ENCODE measurements at places on chromosomes 5 and 9.

GRCh38 chr9:137873408-137873807 lies 4.2 kb upstream of the CACNA1B start:
- DNase-seq = no peak

- DNase-seq = no peak
Observed at GRCh38 chr5:124825250-124825982, 79.0 kb upstream of the ZNF608 start.

DNA sequence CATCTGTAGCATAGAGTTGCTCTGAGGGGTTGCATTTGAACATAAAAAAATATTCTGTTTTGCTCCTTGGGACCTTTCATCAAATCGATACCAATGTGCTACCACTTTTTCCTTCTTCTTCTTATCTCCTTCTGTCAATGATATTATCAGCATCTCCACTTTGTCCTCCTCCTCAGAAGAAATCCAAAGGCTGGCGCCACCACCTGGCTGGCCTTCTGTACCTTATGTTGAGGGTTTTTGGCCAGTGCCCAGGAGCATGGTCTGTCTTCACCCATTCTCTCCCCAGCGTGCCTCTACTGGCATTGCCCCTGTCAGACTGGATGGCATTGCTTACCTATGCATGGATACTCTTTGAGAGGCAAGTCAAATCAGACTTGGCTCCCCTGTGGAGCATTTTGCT lies 167.2 kb downstream of the CFAP90 start:
- DNase-seq = no peak

GRCh38 chr5:87899208-87899661 lies 369.4 kb downstream of the TMEM161B start:
- peak; percentile 76 for DNase-seq

GRCh38 chr5:135208555-135208902 lies 174.5 kb upstream of the PITX1 start:
- no peak for DNase-seq

- DNase-seq = no peak
Observed at GRCh38 chr5:144048259-144048856, 122.1 kb downstream of the YIPF5 start.

DNA sequence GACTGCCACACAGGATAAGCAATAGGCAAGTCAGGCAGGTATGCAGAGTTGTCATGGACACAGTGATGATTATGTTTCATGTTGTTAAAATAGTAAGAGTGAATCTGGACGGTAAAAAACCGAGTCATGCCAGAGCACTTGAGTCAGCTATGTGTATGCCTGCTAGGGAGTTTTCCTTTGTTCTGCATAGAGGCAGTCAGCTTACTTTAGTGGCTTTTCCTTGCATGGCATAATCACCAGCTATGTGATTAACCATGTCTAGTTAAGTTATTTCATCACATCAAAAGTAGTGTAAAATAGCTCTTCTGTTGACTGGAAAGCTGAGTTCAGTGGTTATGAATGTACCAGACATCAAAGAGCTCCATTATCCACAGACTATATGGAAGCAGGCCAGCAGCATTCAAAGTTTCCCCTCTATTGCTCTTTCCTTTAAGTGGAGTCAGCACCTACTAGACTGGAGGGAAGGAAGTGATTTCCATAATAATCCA lies 989.8 kb downstream of the TLE1 start:
- DNase-seq = peak; percentile 21

GRCh38 chr9:106104887-106105286 lies 410.5 kb downstream of the TMEM38B start:
- DNase-seq = no peak

DNA sequence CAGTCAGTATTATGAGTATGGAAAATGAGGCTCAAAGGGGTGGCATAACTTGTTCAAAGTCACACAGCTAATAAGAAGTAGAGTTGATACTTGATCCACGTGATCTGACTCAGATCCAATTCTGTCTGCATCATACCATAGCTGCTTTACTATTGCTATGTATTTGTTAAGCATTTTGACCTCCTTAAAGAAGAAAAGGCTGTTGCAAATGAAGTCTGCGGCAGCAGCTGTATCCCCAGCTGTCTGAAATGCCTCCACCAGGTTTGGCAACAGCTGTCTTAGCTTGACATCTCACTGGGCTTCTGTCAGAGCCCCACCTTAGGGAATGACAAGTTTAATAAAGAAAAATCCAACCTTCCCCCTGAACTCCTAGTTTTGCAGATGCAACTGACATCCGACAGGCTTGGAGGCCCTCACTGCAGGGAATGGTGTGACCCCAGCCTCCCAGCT lies 75.6 kb upstream of the SLC44A1 start:
- peak; percentile 15 for DNase-seq

DNA sequence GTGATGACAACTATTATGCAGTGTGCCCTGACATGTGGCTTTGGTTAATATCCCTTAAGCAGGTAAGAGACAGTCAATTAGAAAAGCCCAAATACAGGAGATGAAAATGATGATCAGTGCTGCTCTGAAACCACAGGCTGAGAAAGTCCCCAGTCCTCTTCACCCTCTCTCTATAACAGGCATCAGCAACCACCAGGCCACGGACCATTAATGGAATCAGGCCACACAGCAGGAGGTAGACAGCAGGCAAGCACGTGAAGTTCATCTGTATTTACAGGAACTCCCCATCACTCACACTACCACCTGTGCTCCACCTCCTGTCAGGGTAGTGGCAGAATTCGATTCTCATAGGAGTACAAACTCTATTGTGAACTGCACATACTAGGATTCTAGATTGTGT lies 591.6 kb upstream of the CYLC2 start:
- DNase-seq = no peak

DNA sequence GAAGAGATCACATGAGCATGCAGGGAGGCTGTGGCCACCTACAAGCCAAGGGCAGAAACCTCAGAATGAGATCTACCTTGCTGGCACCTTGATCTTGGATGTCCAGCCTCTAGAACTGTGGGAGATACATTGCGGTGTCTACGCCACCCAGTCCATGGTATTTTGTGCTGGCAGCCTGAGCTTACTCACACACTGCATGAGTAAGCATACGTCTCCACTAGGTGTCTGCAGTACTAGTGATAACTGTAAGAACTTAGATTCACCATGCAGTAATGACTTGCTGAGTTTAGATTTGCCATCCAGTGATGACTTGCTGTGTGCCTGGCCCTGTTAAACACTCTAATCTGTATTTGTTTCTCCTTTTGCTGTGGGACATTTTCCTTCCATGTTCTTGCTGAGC lies 417.7 kb downstream of the GADD45G start:
- DNase-seq = no peak

- no peak for DNase-seq
Observed at GRCh38 chr5:109852371-109853155, 162.8 kb downstream of the MAN2A1 start.

DNA sequence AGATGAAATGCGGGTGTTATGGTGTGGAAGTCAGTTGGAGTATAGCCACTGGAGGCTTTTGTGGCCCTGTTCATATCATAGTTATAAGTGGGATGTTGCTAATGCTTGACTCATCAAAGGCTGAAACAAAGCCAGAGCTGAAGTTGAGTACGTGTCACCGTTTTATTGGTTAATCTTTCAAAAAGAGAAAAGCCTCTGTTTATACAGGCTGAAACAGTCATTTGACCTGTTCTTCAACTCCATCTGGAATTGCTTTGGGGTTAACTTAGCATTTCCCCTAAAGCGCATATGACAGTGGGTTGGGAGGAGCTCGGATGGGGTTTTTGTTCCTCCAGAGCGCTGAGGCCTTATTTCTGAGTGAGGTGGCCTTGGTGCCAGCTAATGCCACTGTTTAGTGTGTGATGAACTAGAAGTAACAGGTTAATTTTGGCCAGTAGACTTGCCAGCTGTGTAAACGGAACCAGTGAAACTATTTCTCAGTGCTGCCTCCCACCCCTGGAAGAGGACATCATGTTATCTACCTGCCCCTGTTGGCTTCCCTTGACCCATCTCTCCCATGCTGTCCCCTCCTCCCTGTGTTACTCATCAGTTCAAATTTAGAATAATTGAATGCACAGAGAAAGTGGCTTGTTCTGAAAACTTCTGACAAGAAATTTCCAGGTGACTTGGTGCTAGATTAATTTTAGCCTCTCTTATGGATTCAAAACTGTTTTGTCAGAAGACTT lies 34.2 kb downstream of the MTAP start:
- DNase-seq = no peak

DNA sequence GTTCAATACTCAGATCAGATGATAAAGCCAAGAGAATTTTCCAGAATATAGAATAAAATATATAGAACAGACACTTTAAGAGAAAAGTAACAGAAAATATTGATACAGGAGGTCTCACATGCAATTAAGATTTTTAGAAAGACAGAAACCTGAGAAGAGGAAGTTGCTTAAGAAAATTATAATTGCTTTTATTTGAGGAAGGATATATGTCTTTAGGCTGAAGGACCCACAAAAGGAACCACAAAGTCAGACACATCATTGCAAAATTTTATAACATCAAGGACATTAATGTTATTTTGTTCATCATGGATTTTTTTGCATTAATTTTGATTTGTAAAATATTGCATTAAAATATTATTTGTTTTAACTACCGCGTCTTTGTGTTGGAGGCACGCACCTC lies 141.5 kb downstream of the FSTL4 start:
- no peak for DNase-seq

DNA sequence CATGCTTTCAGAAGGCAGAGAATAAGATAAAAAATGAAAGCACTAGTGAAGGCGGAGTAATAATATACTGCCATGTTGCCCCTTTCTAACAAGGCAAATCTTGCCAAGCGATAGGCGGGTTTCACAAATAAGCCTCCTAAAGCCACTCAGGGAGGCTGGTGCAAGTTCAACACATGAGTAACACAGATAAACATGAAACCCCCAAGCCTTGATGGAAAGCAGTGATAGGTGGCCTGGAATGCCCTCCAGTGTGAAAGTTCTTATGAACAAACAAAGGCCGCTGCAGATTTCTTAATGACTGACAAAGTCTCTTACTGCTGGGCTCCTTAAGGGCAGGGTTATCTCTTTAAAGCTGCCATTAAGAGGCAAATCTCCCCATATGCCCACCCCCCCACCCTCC lies 154.7 kb downstream of the ZDHHC21 start:
- no peak for DNase-seq

GRCh38 chr9:110744715-110745384 lies 76.3 kb downstream of the MUSK start:
- DNase-seq = no peak

DNA sequence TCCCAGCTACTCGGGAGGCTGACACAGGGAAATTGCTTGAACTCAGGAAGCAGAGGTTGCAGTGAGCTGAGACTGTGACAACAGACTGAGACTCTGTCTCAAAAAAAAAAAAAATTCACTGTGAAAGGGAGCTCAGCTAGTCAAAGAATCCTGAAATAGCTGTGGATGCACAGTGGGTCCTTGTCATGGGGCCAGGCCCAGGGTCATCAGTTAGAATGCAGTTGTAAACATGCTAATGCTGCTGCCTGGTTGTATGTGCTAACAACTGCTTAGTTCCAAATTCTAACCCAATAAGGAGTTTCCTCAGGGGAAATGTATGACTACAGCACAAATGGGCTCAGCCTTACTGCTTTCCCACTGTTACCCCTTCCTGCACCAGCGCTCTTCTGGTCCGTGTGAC lies 84.0 kb downstream of the PALM2AKAP2 start:
- DNase-seq = no peak

GRCh38 chr9:83754383-83754977 lies 46.7 kb upstream of the UBQLN1 start:
- no peak for DNase-seq

GRCh38 chr5:144333336-144333920 lies 162.8 kb downstream of the KCTD16 start:
- DNase-seq = no peak

DNA sequence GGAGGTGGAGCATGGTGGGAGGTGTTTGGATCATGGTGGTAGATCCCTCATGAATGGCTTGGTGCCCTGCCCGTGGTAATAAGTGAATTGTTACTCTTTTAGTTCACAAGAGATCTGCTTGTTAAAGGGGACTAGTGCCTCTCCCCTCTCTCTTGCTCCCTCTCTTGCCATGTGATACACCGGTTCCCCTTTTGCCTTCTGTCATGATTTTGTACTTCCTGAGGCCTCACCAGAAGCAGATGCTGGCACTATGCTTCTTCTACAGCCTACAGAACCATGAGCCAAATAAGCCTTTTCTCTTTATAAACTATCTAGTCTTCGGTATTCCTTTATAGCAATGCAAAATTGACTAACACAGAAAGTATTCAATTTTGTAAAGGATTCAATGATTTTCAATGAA lies 817.1 kb downstream of the TLR4 start:
- DNase-seq = no peak

DNA sequence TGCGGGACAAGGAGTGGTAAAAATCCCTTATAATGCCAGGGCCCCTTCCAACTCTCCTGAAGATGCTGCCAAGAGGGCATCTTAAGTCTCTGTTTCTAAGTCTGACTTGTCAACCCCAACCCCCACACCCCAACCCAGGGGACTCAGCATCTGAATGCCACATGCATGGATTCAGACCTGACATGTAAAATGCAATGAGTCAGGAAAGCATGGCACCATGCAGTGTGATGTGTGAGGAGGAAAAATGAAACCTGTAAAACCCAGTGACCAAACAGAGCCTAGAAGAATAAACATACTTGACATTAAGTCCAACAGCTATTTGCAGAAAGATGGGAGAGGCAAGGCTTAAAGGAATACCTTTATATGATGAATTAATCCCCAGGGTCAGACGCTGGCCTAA lies 112.4 kb downstream of the ASTN2 start:
- DNase-seq = no peak

DNA sequence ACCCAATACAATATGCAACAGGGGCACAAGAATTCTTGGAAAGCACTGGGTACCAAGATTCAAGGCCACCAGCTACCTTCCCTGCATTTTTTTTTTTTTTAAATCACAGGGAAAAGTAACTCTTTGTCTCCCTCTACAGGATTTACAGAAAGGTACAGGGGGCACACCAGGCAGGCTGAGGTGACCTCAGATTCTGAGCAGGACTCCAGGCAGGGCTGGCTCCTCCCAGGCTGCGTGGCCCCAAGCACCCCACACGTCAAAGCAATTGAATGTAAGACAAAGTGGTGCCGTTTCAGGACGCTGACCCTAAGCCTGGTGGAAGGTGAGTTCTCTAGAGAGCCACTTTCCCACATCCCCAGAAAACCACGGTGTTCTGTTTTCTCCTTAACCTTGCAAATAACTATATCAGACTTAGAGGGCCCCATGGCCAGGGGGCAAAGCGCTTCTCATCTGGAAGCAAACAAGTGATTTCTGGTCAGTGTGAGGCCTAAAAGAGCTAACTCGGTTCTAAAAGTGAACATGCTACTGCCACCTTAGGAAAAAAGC lies 222.6 kb downstream of the ROR2 start:
- peak; percentile 47 for DNase-seq

DNA sequence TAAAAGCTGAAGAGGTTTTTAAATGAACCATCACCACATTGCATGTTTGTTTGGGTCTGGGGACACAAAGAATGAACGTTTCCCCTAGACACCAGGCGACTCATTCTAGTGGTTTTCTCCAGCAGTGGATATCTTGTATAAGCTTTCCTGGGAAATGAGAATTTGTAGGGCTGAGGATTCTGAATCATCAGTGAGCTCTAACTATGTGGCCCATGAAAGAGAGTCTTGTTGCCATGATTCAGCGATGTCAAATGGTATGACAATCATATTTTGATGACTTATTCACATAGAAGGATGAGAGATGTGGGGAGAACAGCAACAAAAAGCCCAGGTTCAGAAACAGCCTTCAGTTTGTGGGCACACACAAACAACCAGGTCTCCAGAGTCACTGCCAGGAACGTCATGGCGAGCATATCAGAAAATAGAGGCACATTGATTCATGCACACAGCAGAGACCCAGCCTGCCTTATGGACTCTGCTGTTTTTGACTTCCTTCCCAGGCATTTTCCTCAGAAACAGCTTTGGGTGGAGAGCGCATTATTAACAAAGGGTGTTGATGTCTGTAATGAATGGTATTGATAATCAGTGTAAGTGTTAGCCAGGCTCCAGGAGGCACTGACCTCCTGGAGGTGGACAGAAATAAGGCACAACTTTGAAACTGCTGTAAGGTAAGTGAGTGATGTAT lies 13.3 kb downstream of the ZNF474 start:
- DNase-seq = no peak
